ENCODE measurements at places on chromosomes 5 and 9.

DNA sequence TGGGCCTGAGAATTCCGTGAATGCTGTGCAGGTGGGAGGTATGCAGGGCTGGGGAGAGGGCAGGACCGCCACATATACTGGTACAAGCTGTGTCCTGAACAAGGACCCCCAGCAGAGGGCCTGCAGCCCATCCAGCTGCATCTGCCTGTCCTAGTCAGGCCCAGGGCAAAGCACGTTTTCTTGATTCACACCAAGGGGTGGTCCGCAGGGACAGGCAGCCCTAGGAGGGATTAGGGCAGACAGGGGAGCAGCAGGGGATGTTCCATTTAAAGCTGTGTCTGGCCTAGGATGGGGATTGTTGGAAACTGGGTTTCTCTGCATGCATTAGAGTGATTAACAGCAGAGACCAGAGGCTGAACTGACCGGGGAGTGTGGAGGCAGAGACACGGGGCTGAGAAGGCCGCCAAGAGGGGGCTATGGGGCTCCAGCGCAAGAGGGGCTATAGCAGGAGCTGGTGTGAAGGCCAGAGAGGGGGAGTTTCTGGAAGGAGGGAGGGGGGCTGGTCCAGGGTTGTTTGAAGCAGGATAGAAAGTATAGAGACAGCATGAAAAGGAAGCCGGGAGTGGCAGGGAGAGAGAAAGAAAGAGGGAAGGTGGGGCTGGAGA lies 2.7 kb downstream of the GRM6 start:
- DNase-seq = no peak

DNA sequence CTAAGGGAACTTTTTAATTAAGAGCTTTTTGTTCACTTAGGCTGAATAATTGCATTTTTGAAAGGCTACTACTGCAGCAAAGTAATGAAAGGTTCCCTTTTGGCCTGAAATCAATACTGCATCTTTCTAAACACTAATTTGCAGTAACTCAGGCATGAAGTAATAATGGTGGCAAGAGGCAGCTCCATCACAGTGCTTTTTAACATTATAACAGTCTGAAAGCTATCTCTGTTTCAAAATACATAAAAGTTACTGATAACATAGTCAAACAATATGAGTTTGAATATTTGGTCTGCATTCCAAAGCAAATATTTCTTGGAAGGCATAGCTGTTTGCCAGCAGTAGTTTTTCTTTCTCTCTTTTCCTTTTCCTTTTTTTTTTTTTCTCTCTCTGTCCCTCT lies 113.4 kb downstream of the FBN2 start:
- DNase-seq = no peak

- DNase-seq = peak; percentile 58
These were observed 902 bp downstream of the HABP4 start for GRCh38 chr9:96450613-96451528.

GRCh38 chr5:56700711-56701110 lies 114.6 kb upstream of the MAP3K1 start:
- DNase-seq = no peak

DNA sequence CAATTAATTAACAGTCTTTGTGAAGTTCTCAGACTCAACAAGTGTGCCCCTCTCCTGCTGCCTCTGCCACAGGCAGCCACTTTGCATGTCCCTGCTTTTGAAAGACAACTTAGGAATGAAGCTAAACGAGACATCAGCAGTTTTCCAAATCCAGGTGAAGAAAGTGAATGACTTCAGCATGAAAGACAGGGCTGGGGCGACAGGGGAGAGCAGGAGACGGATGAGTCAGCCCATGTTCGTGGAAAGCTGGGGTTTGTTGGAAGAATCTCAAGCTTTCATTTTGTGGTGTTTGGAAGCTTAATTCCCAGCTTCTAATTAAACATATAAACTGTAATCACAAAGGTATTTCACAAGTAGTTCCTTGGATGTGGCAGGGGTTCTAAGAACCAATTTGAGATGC lies 207.8 kb upstream of the MAP3K1 start:
- DNase-seq = no peak

GRCh38 chr9:10265153-10265631 lies 347.6 kb downstream of the PTPRD start:
- DNase-seq = no peak

- DNase-seq = no peak
These were observed 258.2 kb downstream of the ENC1 start for GRCh38 chr5:74382123-74382855.

GRCh38 chr9:70229026-70229425 lies 29.8 kb upstream of the SMC5 start:
- no peak for DNase-seq

GRCh38 chr5:6163913-6164312 lies 214.4 kb downstream of the MED10 start:
- no peak for DNase-seq

DNA sequence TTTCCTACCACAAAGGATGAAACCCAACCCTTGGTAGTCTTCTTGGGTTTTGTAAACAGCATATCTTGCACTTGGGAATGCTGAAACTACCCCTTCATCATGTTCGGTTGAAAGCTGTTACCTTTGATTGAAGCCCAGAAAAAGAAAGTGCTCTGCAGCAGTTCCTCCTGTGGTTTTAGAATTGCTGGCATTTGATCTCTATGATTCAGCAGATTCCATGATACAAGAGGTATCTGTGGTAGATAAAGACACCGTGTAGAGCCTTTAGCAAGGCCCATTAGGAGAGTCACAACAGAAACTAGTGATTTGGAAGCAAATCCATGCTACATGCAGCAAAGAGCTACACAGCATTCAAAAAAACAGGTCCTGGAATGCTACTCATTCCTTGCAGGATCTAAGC lies 557.0 kb downstream of the TLE1 start:
- no peak for DNase-seq

- DNase-seq = no peak
These were observed 61.7 kb upstream of the UBAC1 start for GRCh38 chr9:136022731-136023409.

GRCh38 chr9:27371382-27371781 lies 74.4 kb upstream of the EQTN start:
- no peak for DNase-seq

DNA sequence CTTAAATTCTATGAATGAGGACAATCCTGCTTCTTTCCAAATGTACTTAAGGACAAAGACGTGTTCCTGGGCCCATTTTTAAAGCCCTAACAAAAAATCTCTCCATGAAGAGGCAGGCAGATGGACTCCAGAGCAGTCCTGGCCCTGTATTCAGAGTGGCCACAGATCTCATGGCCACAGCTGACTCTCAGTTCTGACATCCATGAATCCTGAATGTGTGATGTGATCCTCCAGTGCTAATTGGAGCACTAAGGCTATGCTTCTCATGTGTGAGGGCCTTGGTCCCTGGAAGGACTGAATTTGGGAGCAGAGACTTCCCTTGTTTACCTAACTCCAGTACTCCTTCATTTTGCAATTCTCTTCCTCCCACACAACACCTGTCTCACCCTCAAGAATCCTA lies 373.0 kb downstream of the AGTPBP1 start:
- no peak for DNase-seq

- DNase-seq = no peak
These were observed 152.0 kb downstream of the GPBP1 start for GRCh38 chr5:57325678-57326397.

GRCh38 chr9:104177003-104177611 lies 83.0 kb downstream of the SMC2 start:
- DNase-seq = no peak

- no peak for DNase-seq
These were observed 294.0 kb downstream of the EFNA5 start for GRCh38 chr5:107376546-107377276.

DNA sequence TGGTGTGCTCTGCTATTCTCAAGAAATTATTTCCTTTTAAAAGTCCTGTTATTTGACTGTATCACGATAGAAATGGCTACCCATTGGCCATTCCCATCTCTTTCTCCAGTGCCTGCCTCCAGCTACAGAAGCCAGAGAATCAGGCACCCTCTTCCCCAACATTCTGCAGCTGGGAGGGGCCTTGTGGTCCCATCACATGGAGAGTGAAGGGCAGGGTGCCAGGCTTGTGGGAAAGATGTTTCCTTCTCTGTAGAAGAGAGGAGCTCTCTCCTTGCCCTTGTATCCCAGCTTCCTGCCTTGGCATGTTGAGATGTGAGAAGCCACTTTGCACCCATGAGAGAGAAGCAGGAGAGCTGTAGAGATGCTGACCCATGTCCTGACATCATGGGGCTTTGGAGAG lies 465.0 kb downstream of the MTRR start:
- no peak for DNase-seq

DNA sequence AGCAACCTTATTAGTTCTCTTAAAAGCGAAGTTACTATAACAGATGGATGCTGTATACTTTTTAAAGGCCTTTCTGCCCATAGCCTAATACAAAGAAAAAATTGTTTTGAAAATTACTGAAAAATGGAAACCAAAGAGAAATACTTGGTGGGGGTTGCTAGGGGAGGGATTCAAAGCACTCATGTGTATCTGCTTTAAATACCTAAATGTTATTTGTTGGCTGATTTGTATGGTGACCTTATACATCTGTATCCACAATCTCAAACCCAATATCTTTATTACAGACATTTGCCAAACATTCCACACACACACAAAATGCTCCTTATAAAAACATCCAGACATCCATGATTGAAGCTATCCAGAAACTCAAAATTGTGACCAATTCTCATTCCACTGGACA lies 172.0 kb downstream of the ADAMTS12 start:
- DNase-seq = no peak

DNA sequence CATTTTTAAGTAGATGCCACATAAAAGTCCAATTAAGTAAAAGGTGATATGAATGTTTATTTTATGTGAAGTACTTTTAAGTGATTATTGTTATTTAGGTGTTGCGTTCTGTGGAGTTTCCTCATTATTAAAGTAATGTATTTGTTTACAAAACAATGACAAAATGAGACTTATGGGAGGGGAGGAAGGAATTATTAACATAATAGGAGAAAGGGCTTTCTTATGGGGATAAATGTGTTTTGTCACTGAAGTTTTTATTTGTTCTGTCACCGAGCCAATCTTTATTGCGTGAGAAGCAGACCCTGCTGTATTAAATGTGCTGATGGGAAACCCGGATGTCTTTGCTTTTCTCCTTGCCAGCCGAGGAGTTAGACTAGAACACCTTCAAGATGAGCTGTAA lies 44.5 kb downstream of the TRIO start:
- DNase-seq = no peak

- DNase-seq = no peak
These were observed 37.4 kb downstream of the IL7R start for GRCh38 chr5:35894131-35894530.

- no peak for DNase-seq
These were observed 68.8 kb downstream of the ITGA1 start for GRCh38 chr5:52856564-52856963.

GRCh38 chr9:131203431-131204218 lies 72.7 kb downstream of the FAM78A start:
- DNase-seq = no peak

DNA sequence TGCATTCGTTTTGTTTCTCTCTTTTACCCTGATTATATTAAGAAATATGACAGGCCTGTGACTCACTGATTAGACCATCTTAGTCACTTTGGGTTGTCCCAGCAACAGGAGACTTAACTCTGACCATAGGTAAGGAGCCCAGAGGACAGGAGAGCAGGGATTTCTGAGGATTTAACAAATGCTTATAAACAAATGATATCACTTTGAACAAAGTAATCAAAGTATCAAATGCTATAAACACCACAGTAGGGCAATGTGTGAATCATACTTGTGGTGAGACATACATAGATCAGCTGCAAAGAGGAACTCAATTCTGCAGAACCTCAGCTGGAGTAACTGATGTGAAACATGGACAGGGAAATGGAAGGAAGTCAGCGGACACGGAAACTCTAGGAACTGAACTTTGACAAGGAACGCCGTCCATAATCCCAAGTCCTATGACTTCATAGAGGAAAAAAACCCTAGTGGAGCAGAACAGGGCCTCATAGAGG lies 190.6 kb upstream of the MSX2 start:
- DNase-seq = no peak

DNA sequence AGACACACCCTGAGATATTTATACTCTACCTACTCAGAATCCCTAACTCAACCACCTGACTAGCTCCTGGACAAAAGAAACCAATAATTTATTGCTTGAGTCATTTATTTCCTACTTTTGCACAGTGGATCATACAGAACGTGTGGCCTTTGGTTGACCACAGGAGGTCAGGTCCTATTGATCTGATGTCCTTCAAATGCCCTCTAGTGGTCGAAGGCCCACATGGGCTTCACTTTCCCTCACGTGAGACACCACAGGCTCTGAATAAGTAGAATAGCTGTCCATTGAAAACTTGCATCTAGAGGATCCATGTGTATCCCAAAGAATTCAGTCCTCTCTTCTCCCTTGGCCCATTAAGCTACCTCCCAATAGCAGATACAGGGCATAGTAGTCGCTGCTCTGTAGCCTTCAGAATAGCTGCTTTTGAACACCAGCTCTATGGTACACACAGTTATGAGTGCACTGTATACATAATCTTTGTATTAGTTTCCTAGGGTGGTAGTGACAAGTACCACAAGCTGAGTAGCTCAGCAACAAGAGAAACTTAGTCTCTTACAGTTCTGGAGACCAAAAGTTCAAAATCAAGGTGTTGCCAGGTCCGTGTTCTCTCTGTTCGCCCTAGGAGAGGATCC lies 177.6 kb upstream of the SMARCA2 start:
- DNase-seq = no peak

DNA sequence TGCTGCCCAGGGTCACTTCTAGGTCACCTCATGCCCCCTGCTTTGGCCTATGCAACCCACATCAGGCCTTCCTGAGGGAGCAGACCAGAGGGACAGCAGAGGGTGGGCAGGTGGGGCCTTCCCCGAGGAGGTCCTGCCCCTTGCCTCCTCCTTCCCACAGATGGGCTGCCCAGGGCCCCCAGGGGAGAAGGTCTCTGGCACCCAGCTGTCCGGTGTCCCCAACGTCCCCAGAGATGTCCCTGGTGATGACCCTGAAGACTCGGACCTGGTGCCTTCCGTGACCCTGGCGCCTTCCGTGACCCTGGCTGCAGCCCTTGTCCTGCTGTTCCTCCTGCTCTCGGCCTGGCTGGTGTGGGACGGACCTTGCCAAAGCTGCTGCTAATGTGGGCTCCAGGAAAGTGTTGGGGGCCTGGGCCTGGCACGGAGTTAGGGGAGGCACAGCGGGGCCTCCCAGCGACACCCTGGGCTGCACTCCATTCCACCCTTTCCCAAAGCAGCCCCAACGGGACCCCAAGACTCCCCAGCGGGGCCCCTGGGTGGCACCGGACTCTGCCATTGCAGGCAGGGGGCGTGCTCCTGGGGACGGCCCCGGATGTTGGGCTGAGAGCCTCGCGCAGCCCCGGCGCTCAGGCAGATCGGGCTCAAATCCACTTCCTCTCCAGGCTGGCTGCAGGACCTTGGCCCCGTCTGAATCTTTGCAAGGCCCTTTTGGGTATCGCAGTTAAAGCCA lies 6.8 kb upstream of the SLC2A6 start:
- DNase-seq = no peak

DNA sequence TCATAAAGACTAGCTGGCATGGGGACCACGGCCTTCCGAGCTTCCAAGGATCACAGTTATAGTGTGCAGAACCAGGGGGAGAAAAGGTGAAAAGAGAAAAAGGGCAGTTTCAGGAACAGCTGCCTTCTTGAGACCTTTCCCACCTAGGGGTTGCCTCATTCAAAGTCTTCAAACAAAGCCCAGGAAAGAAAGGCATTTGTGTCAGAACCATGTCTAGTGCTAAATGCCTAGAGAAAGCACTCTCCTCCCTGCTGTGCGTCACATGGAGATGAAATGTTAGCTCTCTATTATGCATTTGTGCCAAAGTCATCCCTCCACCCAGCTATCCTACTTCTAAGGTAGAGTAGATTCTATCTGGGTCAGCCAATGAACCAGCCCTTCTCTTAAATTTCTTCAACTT lies 1037.3 kb upstream of the WWC1 start:
- DNase-seq = no peak

Data from CD4-positive, alpha-beta T cell treated with Interleukin-15 for 1 hour (primary cell).